T-cell (primary cell): ENCODE measurements at places on chromosomes 4 and X.

DNA sequence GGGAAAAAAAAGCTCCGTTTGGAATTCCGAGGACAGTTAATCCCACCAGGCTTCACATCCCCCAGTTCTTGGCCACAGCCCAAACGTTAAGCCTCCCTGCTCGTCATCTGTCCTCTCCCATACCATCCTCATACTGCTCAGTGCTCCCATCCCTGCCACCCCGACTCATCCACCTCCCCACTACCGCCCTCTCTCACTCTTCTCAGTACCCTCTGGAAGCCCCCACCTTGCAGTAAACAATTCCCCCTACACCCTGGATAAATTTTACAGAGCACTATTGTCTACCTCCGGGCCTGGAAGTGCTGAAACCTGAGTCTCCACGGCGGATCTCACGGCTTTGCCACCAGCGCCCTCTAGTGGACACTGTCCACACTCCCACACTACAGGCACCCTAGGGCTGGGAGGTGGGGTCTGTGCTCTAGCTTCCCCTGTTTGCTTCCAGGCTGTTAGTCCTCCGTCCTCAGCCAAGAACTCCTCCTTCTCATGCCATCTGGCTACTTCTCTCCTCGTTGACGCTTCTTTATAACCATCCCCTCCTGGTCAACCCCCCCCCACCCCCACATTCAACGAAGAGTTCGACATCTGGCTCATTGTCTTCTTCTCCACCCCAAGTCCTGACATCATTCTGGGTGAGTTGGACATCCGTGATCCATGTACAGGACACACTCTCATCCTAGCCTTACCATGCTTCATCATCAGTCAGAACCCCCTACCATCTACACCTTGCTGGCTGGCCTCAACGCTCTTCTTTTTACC, 54.5 kb downstream of the RTL9 start:
- DNase-seq: peak; percentile 43

GRCh38 chrX:69387567-69388487, 116.3 kb upstream of the NALF2 start:
- DNase-seq: peak; percentile 2

GRCh38 chr4:152605641-152606335, 69.9 kb upstream of the FBXW7 start:
- no peak for DNase-seq

GRCh38 chrX:24920769-24921168, 95.0 kb downstream of the ARX start:
- DNase-seq: no peak

- DNase-seq: no peak
These were observed 942.9 kb upstream of the PABPC4L start for GRCh38 chr4:135144498-135144897.

GRCh38 chrX:130878350-130879341, 24.4 kb downstream of the ENOX2 start:
- DNase-seq: no peak
